ENCODE measurements at places on chromosomes 2 and 18.

- no peak for DNase-seq
These were observed 539.2 kb downstream of the SLC4A3 start for GRCh38 chr2:220166616-220167015.

GRCh38 chr18:46531482-46531881, 125.5 kb downstream of the LOXHD1 start:
- no peak for DNase-seq

DNA sequence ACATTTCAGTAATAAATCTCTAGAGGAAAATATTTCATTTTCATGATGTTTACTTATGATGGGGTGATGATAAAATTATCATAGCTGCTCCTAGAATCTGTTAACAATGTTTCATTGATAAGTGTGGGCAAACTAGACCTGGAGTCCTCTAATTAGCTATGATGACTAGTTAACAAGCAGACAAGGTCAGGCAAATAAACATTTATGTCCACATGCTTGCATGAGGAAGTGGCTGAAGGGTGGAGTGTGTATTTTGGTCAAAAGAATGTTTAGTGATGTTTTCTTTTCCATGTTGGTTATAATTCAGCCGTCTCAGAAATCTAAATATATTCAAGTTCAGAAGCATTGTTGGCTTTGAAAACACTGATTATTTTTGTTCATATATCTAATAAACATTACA, 99.9 kb upstream of the FN1 start:
- DNase-seq: peak; percentile 17

DNA sequence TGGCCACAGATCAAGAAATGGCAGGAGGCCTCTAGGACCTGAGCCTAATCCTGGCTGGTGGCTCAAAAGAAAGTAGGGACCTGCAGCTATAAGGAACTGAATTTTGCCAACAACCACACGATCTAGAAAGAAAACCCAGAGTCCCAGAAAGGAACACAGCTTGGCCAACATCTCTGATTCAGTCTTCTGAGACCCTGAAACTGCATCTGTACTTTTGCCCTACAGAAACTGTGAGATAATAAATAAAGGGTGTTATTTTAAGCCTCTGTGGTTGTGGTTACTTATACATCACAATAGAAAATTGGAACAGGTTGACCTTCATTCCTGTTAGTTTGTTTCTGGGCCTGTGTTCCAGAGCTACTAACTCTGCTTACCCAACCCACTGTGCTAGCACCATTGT, 356.8 kb upstream of the ST6GAL2 start:
- DNase-seq: no peak

- no peak for DNase-seq
These were observed 54.7 kb downstream of the MTA3 start for GRCh38 chr2:42622943-42623676.

DNA sequence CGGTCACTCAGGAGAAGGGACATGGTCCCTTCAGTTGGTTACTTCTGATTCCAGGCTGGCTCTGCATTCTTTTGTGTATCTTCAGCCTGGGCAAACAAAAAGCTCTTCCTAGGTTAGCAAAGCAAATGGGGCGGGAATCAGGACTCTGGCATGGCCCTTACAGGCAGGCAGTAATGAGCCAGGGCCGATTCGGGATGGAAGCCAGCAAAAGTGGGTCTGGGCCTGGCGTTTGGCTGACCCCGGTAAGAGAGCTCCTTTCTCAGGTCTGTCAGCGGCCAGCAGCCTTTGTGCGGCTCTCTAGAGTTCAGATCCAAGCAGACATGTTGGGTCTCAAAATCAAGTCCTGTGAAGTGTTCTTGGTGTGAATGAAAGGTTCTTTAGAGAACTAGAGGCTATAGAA, 81.5 kb upstream of the EML6 start:
- no peak for DNase-seq

DNA sequence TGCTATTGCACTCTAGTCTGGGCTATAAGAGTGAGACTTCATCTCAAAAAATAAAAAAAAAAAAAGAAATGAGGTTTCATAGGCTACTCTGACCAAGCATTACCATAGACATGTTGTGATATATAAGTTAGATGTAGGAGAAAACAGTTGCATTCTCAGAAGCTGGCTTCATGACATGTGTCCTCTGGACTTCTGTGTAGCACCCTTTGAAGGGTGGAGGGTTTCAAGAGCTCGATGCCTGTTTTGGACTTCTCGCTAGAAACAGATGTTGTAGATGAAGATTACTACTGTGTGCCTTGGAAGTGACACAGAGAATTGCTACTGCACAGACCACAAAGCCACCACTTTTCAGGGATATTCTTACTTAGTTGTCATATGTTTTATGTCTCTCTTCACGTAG, 91.0 kb downstream of the TMEM247 start:
- no peak for DNase-seq

GRCh38 chr2:160621748-160622147, 128.1 kb upstream of the RBMS1 start:
- DNase-seq: no peak

- DNase-seq: no peak
These were observed 165.3 kb downstream of the NEDD4L start for GRCh38 chr18:58209326-58209725.

Measured in NCI-H774 (cell line).